Stimulated activated CD8-positive, alpha-beta memory T cell treated with anti-CD3 and anti-CD28 coated beads, Interleukin-2, amount 100 ng/mL, for 48 hours (primary cell): ENCODE measurements at places on chromosomes 6 and 20.

DNA sequence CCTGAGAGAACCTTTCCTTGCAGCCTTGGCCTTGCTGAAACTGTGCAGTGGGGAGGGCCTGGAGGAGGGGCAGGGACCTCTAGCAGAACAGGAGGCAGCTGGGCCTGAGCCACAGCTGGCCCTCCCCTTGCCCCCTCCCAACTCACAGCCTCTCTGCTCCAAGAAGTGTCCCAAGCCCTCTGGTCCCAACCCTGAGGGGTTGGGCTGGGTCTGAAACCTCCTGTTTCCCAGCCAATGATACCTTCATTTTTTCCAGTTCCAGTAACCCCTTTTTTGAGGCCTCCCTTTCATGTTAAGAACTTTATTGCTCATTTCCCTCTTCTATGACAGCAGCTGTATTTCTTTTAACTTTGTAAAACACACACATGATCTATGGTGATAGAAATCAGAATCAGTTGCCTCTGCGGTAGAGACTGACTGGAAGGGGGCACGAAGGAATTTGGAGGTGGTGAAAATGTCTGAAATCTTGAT, 17.9 kb upstream of the ARMC12 start:
- no peak for DNase-seq

- DNase-seq, result no peak
Observed at GRCh38 chr20:7608250-7608649, 332.0 kb downstream of the HAO1 start.

GRCh38 chr6:116205281-116205680, 48.6 kb downstream of the TSPYL4 start:
- DNase-seq, result no peak

DNA sequence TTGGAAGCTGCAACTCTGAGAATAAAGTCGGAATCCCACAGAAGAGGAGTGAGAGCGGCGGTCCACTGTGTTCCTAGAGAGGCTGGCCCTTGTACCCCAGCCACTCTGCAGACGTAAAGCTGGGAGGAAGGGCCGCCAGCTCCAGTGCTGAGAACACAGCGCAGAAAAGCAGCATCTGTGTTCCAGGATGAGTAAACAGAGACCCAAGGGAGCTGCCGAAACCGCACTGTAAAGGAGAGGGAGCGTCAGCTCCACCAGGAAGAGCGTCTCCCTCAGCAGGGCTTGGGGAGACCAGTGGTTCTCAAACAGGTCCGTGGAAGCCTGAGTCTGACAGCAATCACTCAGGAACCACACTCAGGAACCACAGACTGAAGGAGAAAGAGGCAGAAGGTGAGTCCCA, 134.0 kb downstream of the WDR27 start:
- DNase-seq, result no peak

DNA sequence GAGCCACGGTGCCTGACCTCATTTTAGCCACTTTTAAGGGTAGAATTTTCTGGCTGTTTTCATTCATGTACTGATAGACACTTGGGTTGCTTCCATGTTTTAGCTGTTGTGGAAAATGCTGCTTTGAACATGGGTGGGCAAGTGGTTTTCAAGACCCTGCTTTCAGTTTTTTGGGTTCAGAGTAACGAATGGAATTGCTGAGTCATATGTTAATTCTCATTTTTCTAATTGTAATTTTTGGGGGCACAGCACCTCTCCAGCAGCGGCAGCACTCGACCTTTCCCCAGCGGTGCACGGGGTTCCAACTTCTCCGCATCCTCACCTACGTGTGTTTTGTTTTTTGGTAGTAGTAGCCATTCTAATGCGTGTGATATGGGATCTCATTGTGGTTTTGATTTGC, 5.4 kb downstream of the NQO2 start:
- DNase-seq, result no peak

DNA sequence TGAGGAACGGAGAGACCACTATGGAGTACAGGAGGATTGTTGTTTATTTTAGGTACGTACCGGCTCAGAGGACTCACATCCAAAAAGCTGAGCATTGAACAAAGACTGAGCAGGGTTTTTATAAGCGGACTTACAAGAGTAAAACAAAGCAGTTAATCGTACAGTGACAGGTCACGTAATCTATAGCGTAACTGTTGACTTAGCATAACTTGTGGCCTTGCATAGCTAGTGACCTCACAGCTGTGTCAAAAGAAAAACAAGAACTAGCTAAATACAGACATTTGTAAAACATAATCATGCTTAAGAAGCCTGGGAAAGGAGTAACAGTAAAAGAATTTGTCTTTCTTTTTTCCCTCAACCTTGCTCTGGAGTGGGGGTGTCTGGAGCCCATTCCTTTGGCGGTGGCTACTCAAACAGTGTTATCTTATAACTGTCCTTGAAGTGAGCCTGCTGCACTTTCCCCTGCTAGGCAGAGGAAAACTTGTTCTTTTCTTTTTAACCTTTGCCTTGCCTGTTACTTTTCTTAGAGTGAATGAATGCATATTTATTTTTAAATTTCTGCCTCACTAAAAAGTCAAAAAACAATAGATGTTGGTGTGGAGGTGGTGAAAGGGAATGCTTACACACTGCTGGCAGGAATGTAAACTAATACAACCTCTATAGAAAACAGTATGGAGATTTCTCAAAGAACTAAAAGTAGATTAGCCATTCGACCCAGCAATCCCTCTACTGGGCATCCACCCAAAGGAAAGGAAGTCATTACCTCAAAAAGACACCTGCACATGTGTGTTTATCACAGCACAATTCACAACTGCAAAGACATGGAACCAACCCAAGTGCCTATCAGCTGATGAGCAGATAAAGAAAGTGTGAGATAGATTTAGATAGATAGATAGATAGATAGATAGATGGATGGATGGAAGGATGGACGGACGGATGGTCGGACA, 109.0 kb downstream of the TAF4 start:
- no peak for DNase-seq

DNA sequence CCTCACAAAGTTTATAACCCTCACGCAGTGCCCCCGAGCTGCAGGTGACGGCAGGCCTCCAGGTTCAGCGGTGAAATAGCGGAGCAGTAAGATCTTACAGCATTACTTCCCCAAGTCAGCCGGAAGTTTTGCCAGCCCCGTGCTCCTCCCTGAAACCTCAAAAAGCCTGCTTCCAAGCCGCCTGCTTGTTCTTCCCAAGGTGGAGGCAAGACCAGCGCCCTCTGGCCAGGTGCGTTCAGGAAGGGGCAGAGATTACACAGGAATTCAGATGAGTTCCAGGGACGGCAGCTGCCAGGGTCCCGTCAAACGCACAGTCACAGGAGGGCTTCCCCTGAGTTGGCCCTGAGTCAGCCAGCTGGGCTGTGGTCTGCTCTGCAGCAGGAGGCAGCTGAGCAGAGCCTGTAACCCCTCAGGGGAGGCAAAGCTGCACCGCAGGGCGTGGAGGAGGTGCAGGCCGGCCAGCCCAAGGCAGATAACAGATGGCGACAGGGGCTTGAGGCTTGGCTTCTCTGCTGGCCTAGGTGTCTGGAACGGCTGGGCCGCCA, 124.1 kb upstream of the RPS6KA2 start:
- DNase-seq, result no peak

DNA sequence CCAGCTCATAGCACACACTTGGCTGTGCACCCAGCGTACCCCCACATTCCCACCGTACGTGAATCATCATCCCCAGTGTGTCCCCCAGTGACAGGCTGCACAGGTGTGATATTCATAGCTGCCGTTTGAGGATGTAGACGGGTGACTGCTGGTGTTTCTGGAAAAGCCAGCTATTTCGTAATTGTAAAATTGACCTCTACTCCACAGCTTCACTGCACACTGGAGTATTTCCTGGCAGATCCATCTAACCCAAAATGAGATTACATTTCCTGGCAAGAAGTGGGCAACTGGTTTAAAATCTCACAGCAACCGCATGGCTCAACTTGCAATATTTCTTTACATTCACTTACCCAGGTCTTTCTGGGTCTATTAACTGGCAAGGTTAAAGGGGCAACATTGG, 30.3 kb downstream of the CD83 start:
- no peak for DNase-seq

GRCh38 chr6:149846321-149846720, 17.8 kb downstream of the LRP11 start:
- DNase-seq, result no peak

GRCh38 chr6:73690056-73690455, 5.9 kb upstream of the CD109 start:
- no peak for DNase-seq

- no peak for DNase-seq
Observed at GRCh38 chr6:13496513-13497190, 9.3 kb upstream of the GFOD1 start.

DNA sequence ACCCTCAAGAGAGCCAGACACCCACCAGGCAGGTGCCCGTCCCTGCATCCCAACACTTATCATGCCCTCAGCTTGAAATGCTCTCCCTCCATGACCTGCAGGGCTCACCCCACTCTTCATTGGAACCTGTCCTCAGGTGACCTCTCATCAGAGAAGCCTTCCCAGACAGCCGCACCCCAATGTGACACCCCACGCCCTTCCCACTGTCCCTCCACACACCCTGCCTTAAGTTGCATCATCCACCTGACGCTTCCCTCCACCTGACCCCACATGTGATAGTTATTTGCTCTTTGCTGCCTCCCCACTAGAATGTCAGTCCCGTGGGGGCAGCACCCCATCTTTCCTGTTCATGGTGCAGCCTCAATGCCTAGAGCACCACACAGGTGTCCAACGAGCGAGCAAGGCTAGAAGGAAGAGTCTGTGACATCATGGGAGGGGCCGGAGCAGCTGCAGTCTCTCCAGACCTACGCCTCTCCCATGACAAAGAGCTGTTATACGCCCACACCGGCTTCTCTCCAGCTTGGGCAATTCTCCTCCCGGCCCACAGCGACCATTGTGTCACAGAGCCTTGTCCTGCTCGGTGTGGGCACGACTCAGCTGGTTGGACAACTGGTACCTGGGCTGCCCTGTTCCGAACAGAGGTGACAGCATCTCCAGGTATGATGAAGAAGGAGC, 58.2 kb downstream of the NFATC2 start:
- DNase-seq, result no peak

DNA sequence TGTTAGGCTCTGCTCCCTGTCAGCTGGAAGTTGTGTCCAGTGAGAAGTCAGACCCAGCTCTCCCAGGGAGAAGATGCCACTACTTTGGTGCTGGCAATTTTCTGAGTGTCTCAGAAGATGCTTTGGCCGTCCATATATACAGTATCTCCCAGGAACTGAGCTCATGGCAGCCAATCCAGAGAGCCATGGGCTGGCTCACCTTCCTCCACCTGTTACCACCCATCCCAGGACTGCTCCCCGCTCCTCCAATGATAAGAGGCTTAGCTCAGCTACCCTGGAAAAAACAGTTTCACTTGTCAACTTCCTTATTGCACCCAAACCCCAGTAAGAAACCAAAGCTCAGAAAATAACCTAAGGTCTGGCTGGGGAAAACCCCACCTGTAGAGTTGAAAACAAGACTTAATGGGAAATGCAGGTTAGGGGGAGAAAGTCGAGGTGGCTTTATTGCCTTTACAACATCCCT, at the start of gene BNIP5:
BNIP5 (minus strand) TSS at position 110 of the 463 bp plus-strand sequence. CDS start 6,198 bp downstream, outside the sequence.
- DNase-seq, result no peak

DNA sequence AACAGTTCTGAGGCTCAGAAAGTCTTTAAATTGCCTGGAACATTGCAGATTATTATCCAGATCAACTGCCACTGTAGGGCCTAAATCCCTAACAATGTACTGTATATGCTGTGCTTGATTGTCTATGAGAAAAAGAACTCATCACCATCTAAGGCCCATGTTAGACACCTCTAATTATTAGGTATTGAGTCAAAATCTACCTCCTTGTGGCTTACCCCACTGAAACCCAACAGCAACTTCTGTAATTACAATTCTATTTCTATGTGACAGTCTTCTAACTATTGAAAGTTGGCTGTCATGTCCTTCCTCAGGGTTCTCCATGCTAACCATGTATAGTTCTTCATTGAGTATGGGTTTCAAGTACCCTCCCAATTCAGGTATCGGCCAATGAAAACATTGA, 13.9 kb downstream of the MCM9 start:
- DNase-seq, result no peak

- DNase-seq, result peak; percentile 37
Observed at GRCh38 chr20:3751675-3752385, 15.7 kb downstream of the ADISSP start.

DNA sequence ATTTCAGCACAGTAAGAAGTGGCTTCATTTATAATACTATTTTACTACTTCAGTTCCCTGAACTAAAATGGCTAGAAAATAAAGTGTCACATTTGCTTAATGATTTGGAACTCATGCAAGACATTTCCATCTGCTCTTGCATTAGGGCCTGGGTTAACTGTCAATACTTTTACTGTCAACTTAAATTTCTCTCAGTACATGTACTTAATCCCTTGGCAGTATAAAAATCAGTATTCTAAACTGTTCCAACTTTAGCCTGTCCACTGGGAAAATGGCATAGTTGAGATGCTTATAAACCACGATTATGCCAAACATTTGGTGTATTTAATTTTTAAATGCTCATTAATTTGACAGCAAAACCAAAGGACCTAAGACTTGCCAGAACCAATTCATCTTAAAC, 154.5 kb downstream of the ASCC3 start:
- no peak for DNase-seq

DNA sequence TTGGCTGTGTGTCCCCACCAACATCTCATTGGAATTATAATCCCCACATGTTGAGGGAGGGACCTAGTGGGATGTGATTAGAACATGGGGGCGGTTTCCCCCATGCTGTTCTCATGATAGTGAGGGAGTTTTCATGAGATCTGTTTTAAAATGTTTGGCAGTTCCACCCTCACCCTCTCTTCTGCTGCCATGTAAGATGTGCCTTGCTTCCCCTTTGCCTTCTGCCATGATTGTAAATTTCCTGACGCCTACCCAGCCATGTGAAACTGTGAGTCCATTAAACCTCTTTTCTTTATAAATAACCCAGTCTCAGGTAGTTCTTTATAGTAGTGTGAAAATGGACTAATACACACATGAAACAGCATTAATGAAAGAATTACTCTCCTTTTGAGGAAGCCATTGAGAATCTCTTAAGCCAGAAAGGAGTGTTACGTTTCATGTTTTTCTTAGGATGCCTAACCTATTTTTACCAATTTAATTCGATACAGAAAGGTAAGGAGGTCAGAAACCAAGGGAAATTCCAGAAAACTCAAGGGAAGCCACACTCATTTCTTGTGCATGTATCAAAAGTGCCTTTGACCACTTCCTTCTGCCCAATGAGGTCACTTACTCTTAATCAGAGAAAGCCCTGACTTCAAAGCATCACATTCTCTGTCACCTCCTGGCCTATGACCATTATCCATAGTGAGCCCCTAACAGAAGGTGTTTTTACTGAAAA, 24.7 kb upstream of the HINT3 start:
- no peak for DNase-seq

GRCh38 chr6:66965227-66965626, 1258.2 kb upstream of the EYS start:
- no peak for DNase-seq

- no peak for DNase-seq
Observed at GRCh38 chr6:152978058-152978457, 4.8 kb downstream of the FBXO5 start.

DNA sequence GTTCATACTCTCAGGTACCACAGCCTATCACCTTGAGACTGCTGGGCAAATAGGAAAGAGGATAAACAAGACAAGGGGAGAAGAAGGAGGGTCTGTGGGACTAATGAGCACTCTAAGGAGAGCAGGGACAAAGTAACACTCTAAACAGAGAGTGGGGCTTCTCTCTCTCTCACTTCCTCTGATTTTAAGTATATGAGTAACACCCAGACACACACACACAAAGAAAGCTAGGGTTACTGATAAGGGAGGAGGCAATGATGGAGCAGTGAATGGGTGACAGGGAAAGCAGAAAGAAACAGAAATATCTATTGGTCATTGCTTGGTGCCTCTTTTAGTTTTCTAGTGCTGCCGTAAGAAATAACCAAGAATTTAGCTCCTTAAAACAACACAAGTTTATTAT, 96.2 kb upstream of the RNF217 start:
- no peak for DNase-seq

GRCh38 chr20:63223121-63223825, 7.3 kb upstream of the YTHDF1 start:
- DNase-seq, result peak; percentile 20
